Neural progenitor cell (in vitro differentiated cells): ENCODE measurements at places on chromosomes 12 and 14.

- no peak for DNase-seq
Observed at GRCh38 chr14:26104717-26105116, 493.1 kb downstream of the NOVA1 start.

DNA sequence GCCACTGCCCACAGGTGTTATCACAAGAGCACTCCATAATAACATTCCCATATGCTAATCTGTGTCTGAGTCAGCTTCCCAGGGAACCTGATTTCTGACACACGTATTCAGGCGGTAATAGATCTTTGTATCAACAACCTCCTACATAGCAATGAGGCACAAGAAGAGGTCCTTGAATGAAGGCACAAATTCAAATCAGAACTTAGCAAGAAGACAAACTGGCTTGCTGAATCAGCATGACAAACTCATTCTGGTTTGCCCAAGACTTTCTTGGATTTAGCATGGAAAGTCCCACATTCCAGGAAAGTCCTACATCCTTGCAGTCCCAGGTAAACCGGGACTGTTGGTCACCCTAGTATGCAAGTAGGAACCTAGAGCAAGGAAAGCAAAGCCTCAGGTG is 33.9 kb upstream of the RNU6-7 start:
- DNase-seq, result no peak

DNA sequence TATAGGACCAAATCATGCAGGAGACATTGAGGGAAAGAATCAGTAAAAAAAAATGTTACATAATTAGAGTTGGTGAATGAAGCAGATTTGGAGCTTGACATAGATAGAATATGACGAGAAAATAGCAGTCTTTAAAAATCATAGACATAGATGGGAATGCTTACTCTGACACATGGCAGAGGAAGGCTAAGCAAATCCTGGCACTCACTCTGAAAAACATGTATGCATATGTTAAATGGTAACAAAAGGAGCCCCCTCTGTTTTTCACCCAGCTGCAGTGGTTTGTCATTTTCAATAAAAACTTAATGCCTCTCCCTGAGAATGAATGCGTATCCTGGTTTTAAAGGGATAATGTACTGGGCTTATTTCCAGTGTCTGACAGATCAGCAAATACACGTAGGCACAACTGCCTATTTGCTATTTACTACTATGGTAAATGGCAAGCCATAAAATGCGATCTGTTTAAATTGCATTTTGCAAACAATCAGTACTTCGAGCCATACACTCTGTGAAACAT is 561.2 kb upstream of the SEL1L start:
- DNase-seq, result no peak

GRCh38 chr14:39500253-39500652 is 68.0 kb upstream of the FBXO33 start:
- no peak for DNase-seq

DNA sequence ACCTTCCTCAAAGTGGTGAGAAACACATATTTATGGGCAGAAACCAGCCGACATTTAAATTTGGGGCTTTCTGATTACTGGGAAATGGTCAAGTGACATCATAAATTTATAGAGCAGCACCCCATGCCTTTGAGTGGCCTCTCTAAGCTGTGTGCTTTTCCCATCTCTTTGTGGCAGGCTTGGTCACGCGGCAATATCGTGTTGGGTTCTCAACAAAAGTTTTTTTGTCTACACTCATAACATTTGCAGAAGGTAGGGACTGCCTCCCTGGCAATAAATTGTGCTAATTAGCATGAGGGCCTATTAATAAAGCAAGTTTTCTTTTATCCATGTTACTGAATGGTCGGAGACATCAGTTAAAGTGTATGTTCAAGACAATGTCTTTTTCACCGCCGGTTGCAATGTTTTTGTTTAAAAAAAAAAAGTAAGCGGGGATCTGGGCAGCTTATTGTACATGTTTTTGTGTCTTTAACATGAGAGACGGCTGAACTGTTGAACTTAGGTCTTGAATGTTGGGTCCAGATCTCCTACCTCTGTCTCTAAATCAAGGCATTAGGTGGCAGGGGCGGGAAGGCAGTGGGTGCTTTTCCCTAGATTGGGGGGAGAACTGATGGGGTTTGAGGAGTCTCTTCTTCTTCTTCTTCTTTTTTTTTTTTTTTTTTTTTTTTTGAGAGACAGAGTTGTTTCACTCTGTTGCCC is 193.3 kb downstream of the PHETA1 start:
- no peak for DNase-seq

GRCh38 chr12:27652174-27652763 is 44.0 kb upstream of the REP15 start:
- peak; percentile 92 for DNase-seq

- DNase-seq, result no peak
Observed at GRCh38 chr12:68043435-68043834, 54.2 kb downstream of the IFNG-AS1 start.

DNA sequence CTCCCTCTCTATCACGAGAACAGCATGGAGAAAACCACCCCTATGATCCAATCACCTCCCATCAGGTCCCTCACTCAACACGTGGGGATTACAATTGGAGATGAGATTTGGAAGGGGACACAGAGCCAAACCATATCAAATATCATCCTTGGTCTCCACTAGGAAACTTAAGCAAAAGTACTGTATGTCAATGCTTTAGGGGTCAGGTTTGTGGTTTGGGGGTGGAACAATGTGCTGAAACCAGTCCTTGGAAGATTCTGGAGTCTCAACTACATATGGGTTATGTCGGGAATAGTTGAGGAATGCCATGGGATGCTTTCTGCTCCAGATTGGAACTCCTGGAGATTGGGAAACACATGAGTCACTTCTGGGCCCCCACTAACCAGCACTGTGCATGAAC is 48.3 kb upstream of the CCDC63 start:
- no peak for DNase-seq

DNA sequence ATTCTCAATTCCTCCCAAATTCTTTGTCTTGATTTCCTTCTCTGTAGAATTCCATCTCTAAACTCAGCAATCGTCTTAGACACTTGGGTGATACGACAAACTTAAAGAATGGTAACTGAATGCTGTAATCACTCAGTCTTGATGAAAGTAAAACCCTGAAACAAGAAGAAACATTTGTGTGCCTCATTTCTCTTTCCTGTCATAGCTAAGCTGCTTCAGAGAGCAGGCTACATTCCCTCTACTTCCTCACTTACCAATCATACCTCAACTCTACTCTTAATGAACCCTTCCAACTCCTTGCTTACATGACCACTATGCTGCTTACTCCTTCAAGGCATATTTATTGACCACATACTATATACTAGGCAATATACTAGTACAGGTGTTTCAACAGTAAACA is 8.3 kb downstream of the MAP4K5 start:
- no peak for DNase-seq

DNA sequence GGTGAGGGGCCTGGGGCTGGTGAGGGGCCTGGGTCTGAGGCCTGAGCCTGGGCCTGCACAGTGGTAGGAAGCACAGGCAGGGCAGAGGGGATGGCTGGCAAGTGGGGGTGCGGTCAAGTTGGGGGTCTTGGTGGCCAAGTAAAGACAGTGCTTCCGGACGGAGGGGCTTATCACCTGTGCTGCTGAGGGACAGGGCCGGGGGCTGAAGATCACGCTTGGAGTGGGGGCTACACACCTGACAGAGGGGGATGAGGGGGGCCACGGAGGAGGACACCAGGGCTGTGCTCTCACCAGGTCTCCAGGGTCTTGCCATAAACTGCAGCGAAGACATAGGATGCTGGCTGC is 12.2 kb downstream of the TEDC1 start:
- no peak for DNase-seq

DNA sequence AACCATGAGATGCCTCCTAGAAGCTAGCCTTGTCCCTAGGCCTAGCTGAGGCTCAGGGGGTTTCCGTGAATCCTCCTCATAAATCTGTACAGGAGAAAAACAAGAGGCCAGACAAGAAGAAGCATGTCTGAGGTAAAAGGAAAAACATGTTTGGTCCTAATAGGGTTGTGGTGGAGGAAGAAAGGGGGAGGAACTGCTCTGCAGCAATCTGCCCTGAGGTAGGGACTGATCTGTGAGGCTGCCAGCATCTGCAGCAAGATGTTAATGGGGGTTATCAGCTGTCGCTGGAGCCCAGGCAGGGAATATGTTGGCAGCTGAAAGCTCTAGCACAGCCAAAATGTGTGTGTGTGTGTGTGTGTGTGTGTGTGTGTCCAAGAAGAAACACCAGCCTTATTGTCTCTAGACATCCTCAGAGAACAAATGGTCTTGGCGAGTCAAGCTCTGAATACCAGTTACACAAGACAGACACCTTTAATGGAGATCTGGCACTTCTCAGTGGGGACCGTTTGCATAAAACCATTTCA is 218.5 kb downstream of the NUAK1 start:
- no peak for DNase-seq

GRCh38 chr12:13250416-13250815 is 53.9 kb downstream of the EMP1 start:
- DNase-seq, result no peak

- DNase-seq, result no peak
Observed at GRCh38 chr12:104022786-104023185, 27.2 kb downstream of the GLT8D2 start.

DNA sequence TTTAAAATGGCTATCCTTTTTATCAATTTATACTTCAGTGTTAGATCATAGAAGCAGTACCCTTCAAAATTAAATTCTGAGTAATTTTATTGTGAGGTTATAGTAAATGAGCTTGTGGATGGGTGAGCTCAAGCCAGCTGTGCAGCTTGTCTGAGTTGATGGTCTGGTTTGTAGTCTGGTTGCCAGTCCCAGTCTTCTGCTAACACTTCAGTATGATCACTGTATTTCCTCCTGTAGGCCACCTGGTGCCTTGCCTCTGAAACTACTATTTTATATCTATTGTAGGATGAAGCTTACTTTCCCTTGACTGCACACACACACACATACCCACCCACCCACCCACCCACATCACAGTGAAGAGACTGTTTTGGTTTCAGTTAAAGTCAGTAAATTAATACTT is 496.4 kb downstream of the PCNX1 start:
- no peak for DNase-seq

DNA sequence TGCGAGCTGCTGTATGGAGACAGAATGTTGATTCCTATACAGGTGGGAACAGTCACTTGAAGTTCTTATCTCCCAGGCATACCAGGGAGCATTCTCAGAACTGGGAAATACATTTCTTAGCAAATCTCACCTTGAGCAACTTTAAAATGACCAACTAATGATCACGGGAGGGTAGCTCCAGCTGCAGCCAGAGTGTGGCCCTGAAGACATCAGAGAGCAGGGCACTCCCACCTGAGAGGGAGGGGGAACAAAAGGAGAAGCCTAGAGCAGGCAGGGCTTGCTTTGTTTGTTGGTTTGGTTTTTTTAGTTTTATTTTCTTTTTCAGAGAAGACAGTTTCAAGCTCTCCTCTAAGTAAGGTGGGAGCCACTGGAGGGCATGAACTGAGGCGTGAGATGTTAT is 101.1 kb downstream of the OTX2 start:
- DNase-seq, result no peak
